Left colon (tissue), 2 donors: ENCODE measurements at places on chromosomes 6 and 20. TPM values are rescaled to one million over a fixed set of nuclear protein-coding genes. Genes with fewer than 3 reads are reported as not detected.

DNA sequence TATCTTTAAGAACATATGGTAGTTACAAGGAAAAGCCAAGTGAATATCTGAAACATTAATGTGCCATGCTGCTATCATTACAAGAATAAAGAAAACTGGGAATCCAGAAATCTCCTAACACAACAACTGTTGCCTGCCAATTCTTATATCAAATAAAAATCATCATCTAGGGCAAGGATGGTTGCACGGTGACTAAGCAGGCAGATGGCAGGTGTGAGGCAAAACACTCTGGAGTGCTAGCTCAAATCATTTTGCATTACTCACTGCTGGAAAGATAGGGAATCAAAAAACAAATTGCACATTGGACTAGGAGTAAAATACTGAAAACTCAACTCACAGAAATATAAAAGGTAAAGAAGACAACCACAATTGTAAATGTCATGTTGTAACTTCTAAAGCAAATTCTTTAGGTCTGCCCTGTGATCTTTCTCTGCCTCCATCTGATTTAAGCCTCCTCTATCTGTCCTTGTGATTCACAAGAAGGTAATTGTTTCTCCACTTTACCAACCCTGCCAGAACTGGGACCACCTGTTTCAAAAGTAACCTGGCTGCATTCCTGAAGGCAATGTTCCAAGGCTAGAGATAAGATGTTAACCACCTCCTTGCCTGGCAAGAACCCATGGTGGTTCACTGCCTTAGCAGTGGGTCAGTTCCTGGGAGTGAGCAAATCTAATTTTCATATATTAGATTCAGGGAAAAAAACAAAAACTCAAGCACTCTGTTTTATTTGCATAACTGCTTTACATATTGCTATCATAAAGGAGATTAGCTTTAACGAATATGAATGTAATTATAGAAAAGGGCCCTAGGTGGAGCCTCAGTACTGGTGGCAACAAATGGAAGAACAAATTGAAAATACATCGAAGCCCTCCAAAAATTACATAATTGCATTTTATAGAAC lies 33.1 kb upstream of the LCA5 start:
- DNase-seq = peak; percentile 27

DNA sequence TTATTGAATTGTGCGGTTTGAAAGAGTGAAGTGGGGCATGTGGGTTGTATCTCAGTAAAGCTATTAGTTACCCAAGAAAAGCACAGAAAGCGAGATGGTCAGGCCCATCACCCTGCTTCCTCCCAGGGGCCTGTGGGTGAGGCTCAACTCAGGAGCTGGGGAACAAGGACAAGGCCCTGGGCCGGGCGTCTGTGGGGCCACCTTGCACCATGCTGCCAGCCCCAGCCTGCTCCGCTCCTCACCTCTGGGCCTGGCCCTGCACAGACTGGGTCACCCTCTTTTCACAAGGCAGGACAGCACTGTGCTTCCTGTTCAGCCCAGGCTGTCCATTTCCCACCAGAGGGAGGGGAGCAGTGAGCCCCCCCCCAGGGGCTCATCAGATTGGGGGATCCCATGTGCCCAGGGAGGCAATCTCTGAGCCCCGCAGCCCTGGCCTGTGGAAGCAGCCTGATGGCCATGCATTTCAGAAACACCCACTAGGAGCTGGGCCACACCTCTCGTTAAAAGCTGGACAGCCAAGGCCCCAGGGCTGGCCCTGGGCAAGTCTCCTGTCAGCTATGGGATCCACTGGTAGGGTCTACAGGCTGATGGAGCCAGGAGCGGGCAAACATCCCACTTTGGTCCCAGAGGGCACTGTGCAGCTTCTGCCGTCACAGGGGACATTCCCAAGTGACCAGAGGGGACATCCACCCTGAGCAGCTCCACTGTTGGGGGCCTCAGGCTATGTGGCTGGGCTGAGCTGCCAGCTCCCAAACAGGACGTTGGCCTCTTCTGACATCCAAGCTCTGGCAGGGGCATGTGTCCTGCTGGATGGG lies 55.9 kb downstream of the YTHDF1 start:
- no peak for DNase-seq

DNA sequence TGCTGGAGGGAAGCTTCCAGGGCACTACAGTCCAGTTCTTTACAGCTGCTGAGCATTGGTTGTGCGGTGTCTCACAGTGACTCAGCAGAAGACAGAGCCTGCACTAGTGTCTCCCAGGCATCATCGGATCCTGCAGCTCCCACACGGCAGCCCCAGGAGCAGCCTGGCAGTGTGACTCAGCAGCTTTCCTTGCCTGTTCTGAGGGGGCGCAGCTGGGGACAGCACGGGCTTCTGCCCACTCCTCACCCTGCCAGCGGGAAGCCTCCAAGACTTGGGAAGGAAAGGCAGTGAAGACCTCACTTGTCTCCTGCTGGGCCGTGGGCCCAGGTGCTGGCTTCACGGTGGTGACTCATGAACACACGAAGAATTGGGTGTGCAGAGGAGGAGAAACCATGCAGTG lies 165.4 kb downstream of the SYNDIG1 start:
- no peak for DNase-seq

DNA sequence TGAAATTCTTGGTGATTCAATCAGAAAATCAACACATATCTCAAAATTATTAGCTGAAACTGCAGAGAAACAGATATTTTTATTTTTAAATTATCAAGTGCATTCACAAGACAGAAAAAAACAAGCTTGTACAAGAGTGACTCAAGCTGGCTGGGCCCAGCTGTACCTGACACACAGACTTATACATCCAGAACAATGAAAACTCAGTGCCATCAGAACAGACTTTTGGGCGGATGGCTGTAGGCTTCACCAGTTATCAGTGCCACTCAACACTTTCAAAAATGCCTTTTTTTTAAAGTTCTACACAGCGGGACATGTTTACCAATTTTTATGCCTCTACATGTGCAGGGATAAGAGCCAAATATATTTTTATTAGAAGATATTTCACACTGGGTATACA lies 102.8 kb downstream of the MYB start:
- no peak for DNase-seq

Gene PSORS1C2
- not detected for total RNA-seq

Gene CNR1
- total RNA-seq = 1.1 TPM

Gene CYP39A1
- 3.0 TPM for total RNA-seq

Gene ARFGAP1
- total RNA-seq = 95.2 TPM

Gene CEP162
- total RNA-seq = 8.0 TPM

Gene CLVS2
- 0.14 TPM for total RNA-seq
